Foreskin fibroblast (primary cell): ENCODE measurements at places on chromosomes 2 and 18.

DNA sequence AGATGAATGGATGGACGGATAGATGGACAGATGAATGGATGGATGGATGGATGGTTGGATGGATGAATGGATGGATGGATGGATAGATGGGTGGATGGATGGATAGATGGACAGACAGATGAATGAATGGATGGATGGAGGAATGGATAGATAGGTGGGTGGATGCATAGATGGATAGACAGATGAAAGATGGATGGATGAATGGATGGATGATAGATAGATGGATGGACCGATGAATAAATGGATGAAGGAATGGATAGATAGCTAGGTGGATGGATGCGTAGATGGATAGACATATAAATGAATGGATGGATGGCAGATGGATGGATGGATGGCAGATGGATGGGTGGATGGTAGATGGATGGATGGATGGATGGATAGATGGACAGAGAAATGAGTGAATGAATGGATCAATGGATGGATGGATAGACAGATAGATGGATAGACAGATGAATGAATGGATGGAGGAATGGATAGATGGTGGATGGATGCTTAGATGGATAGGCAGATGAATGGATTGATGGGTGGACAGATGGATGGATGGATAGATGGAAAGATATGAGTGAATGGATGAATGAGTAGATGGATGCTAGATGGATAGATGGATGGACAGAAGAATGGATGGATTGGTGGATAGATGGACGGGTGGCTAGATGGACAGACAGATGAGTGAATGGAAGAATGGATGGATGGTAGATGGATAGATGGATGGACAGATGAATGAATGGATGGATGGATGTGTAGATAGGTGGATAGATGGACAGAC is 167.9 kb downstream of the TRIM43 start:
- no peak for DNase-seq

GRCh38 chr2:156896294-156896693 is 361.2 kb upstream of the GALNT5 start:
- DNase-seq, result peak; percentile 39

DNA sequence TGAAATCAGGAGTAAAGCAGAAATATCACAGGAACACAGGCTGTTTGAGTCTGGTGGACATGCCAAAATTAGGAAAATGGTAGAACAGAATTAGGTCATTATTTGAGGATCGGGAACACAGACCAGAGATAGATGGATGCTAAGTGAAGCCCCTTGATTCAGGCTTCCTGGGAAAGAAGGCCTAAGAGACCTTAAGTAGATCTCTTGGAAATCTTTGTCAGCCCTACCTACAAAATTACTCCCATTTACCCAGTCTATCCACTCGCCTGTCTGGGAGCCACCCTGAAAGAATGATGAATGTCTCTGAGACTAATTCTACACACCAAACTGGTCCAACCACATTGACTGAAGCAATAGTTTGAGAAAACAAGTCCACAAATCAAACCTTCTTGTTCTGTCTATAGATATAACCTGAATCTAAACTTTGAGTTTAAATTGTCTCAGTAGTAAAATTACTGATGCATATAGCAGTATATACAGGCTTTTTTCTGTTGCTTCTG is 36.6 kb upstream of the TANK start:
- no peak for DNase-seq

DNA sequence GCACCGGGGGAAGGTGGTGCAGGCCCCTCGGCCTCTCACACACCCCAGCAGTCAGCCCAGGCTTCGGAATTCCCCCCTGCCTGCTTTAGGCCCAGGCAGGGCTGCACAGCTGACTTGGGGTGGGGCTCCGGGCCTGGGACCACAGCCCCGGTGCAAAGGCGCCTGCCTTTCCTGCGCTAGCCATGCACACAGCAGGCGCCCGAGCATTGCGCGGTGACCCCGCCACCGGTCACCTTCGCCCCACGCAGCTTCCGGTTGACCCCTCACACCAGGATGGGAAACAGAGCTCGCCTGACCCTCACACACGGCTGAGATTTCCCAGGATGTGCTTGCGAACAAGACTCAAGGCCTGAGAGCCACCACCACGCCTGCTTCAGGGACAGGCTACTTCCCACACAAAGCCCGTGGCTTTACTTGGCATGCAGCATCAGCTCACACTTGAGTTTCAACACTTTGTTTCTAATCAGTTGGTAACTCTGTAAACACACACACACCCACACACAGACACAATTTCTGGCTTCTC is 46.0 kb downstream of the SLC66A2 start:
- DNase-seq, result no peak

- no peak for DNase-seq
Measured at GRCh38 chr18:25456334-25457010, 104.5 kb upstream of the ZNF521 start.

- peak; percentile 21 for DNase-seq
Measured at GRCh38 chr18:54806526-54806925, 21.8 kb upstream of the RAB27B start.

- peak; percentile 49 for DNase-seq
Measured at GRCh38 chr18:76455003-76455676, 39.9 kb downstream of the ZNF516 start.

DNA sequence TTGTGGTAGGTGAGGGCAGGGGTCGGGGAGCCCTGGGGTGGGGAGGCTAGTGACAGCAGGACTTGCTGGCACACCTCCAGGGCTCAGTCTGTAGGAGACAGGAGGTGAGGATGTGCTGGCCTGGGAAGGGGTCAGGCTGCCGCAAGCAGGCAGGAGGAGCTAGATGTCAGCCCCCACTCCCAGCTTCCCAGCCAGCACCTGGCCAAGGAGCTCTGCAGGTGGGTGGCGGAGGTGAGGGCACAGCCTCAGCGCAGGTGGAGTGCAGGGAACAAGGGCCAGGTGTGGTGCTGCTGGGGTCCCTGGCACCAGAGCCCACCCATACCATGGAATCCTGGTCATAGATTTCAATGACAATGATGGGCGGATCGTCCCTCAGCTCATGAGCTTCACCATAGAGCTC is 2.9 kb downstream of the OTOF start:
- no peak for DNase-seq

DNA sequence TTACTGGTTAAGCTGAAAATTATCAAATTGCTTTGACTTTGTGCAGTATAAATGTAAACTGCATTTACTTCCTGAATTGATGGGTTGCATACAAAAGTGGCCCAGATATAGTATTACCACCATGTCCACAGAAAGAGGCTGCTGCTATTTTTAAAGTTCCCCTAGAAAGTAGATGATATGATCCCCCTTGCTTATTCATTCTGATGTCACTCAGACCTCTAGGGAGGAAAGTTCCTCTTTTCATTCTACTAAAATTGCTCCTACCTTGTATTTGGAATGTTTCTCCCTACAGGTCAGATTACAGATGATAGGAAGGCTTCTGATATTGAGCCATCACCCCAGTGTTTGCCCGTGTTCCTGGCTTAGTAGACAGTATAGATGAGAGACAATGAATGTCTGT is 247.6 kb upstream of the TNP1 start:
- DNase-seq, result peak; percentile 8

DNA sequence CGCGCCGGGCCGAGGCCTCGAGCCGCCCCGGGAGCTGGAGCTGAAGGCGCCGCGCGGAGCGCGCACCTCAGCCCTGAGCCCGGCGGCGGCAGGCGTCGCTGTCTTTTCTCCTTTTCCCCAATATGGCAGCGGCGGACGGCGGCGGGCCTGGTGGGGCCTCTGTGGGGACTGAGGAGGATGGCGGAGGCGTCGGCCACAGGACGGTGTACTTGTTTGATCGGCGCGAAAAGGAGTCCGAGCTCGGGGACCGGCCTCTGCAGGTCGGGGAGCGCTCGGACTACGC is 369 bp downstream of the SMCHD1 start:
- DNase-seq, result no peak

- no peak for DNase-seq
Measured at GRCh38 chr2:101771910-101772321, 74.4 kb downstream of the MAP4K4 start.

- no peak for DNase-seq
Measured at GRCh38 chr18:1495387-1495786, 590.7 kb downstream of the ADCYAP1 start.

DNA sequence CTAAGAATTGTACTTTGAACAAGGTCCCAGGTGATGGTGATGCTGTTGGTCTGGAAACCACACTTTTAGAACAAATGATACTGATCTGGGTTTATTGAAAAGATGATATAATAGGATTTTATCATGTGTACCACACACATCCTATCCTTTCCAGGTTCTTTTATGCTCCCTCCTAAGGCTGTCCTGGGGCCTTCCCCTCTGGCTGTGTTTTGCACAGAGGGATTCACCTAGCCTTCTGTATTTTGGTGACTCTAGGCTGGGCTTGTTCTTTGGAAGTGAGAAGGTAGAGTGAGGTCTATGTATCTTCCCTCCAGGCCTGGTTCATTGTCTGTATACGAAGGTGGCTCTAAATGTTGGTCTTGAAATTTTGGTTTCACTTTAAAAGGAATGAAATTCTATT is 12.7 kb downstream of the ANXA4 start:
- DNase-seq, result no peak

DNA sequence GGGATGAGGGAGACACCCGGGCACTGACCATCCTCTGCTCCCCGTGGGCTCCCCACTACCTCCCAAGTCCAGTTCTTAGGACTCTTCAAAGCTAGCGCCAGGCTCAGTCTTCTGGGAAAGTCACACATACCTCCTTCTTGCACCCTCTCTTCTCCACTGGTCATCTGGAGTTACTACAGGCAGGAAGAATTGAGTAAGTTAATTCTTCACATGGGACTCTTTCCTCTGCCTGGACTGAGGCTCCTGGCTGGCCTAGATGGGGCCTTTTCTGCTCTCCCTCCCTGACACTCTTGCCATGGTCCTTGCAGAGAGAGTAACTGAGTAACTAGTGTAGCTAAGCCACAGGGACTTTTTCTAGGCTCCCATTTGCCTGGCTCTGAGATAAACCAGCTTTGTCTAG is 96.5 kb upstream of the CELF4 start:
- DNase-seq, result no peak

DNA sequence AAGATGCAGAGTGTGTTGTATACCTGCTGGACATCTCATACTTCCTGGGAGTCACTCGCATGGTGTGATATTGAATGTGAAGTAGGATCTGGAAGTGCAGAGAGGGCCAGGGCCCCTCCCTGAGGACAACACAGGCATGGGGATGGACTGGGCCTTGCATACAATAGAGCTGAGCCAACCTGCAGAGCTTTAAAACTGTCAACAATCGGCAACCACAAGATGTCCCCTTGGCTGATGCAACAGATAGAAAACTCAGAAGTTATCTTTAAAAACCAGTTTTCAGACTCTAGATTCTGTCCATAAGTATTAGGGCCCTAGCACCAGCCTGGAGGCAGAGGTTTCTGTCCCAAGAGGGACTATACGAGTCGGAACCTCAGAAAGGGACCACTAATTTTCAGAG is 19.7 kb downstream of the EVA1A start:
- DNase-seq, result no peak

DNA sequence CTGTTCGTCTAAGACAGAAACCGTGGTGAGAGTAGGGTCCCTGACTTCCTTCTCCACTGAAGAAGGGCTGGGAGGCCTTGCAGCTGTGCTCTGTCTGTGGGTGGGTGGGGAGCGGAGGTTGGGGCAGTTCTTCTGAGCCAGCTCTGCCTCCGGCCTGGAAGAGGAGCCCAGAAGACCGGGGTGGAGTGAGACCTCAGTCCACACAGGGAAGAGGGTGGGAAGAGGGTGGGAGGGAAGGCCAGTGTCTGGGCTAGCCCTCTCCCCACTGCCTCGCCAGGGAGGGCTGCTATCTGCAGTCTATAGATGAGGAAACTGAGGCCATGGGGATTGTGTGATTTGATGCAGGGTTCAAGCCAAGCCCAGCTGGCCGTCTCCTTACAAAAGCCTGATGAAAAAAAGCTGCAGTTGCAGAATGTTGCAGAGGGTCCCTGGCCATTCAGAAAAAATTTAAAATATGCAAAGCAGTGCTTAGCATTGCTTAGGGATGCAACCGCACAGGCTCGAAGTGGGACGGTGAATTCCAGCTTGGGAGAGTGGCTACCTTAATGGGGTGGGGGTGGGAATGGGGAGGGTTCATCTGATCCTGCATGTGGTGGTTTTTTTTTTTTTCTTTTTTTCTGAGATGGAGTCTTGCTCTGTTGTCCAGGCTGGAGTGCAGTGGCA is 181.6 kb upstream of the HS6ST1 start:
- no peak for DNase-seq

DNA sequence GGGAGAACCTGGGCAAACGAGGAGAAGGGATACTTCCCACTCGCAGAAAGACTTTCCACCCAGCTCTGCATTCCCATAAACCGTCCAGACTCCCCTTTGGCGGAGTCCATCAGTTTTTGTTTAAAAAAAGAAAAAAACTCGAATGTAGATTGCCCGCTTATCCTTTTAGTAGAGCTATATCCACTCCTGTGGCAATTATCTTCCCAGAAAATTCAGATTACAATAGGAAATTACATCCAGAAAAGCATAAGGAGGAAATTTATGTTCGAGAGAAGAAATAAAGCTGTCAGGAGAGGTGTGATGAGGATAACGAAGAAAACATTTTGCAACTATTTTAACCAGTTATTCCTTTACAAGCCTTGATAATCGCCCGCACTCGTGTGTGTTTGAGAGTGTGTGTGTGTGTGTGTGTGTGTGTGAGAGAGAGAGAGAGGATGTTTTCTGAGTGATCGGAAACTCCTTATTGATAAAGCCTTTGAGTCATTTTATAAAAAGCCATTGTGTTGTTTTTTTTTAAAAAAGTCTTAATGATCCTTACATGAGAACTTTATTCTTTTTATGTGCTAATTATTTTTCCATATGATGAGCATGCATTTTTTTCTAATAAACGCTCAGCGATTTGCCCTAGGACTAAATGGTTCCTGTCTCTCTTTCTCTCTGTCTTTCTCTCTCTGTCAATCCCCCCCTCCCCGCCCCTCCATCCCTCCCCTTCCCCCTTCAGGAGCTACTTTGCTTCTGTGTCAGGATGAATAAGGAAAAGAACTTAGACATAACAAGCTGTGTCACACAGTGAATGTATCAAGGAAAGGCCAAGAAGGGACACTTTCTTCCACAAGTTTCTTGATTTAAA is 1.1 kb upstream of the PPP3R1 start:
- DNase-seq, result peak; percentile 24

DNA sequence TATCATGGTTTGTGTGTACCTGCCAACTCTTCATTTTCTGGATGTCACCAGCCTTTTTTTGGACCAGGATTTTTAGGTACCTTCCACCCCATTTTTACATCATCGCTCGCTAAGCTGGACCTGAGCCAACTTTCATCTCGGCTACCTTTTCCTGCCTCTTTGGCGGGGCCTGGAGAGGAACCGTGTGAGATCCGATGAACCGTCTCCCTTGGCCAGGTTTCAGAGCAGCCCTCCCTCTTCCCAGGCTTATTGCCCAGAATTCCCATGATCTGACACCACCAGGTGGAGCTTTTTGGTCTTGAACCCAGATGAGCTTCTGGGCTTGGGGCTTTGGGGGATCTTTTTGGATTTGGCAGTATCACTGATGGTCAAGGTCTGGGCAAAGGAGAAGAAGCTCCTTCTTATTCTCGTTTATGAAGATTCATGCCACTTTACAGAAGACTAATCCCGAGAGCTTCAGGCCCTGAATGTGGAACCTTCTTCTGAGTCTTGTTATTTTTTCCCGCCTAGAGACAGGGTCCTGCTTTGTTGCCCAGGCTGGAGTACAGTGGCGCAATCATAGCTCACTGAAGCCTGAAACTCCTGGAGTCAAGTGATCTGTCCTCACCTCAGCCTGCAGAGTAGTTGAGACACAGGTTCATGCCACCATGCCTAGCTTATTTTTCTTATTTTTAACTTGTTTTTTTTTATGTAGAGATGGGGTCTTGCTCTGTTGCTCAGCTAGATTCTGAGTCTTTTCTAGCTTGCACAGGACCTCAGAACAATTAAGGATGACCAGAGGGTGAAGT is 50.4 kb downstream of the GATA6 start:
- no peak for DNase-seq
